ENCODE measurements at places on chromosomes 16 and 17.
A peak's percentile ranks its signal among the peaks of the same experiment; 100 is the strongest.

GRCh38 chr17:3905017-3905520, 11.2 kb downstream of the P2RX1 start:
- DNase-seq, result no peak

GRCh38 chr17:41528959-41529353, 848 bp upstream of the KRT19 start:
- no peak for DNase-seq

DNA sequence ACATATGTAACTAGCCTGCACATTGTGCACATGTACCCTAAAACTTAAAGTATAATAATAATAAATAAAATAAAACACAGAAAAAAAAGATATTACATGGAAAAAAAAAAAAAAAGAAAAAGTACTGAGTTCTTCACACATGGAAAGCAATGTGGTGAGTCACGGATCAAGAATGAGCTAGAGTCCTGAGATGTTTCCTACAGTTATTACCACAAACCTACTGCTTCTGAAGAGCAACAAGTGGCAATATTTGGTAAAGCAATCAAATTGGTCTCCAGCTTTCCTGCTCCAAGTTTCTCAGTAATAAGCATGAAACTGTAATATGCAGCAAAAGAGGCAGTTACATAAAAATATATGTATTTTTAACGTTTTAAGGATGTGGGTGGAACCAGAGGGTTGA, 223.3 kb upstream of the SALL1 start:
- DNase-seq, result peak; percentile 46

GRCh38 chr17:78665387-78665951, 88.3 kb upstream of the DNAH17 start:
- no peak for DNase-seq

DNA sequence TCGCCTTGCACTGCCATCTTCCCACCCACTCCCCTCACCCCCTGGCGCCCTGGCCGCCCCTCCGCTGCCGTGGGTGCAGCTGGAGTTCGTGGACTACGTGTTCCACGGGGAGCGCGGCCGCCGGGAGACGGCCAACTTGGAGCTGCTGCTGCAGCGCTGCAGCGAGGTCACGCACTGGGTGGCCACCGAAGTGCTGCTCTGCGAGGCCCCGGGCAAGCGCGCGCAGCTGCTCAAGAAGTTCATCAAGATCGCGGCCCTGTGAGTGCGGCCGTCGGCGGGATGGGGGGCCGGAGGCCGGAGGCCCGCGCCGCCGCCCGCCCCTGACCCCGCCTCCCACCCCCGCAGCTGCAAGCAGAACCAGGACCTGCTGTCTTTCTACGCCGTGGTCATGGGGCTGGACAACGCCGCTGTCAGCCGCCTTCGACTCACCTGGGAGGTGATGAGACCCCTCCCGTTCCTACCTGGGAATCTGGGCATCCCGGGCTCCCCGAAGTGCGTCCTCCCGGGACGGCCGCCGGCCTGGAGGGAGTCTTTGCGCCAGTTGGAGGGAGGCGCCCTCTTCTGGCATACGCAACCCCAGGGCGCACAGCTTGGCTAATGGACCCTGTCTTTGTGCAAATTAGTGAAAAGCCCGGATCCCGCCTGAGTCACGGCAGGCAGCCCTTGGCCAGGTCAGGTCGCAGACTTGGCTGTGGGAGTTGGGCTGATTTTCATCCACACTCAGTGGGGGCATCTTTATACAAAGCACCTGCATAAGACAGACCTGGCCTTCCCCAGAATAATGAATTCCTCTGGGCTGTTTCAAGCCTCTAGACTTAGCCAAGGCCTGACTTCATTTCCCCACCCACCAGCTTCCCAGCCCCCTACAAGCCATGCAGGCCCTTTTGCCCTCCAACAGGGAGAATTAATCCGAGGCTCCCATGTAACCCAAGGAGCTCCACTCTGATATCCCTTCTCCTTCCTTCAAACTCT, 14.3 kb downstream of the RAPGEFL1 start:
- DNase-seq, result peak; percentile 75

- peak; percentile 57 for DNase-seq
Measured at GRCh38 chr17:38701504-38702165, 3.4 kb upstream of the MLLT6 start.

GRCh38 chr16:69930117-69930776, 20.9 kb upstream of the CLEC18A start:
- DNase-seq, result peak; percentile 23

DNA sequence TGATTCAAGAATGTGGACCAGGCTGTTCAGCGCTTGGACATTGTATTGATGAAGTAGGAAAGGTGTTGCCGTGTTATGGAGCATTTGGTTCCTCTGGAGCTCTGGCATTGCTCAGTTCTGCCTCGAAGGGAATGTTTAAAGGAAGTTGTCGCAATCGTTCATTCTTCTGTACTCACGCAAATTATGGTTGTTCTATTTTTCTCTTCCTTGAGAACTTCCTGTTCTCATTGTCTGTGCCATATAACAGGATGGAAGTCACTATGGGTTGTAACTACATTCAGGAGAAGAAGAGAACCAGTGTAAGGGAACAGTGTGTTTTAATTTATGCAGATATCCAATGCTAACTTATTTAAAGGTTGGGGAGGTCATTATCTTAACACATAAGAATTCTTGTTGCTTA, 13.0 kb downstream of the PCTP start:
- no peak for DNase-seq

DNA sequence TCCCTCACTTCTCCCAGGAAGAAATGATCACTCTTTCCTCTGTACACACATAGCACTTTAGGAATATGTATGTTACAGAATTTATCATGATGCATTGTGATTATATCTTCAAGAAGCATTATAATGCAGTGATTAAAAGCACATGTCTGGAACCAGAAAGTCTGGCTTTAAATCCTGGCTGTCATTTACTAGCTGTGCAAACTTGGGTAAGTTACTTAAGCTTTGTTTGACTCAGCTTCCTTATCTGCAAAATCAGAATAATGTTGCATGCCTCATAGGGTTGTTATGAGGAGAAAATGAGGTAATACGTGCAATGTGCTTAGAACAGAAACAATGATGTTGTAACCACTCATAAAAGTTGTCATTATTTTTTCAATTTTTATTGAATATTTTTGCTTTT, 156.3 kb upstream of the ZKSCAN2 start:
- DNase-seq, result peak; percentile 27

- DNase-seq, result no peak
Measured at GRCh38 chr17:82703036-82703745, 4.7 kb upstream of the RAB40B start.

All from mammary epithelial cell (primary cell).